ENCODE measurements at places on chromosomes 16 and 17.
A peak's percentile ranks its signal among the peaks of the same experiment; 100 is the strongest.

DNA sequence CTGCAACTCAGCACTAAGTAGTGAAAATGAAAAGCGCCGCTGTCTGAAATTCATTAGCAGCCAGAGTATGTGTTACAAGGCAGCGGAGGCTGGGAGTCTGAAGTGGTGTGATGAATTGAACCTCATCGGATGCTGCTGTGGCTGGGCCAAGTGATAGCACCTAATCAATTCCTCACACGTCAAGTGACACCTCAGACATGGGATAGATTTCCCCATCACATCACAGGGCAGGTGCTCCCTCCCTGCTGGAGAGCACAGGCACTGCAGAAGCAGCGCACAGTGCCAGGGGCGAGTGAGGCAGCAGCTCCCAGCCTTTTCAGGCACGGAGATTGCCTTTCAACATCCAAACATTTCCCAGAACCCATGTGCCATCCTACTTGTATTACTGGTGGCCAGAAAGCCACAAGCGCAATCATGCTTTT, 32.2 kb downstream of the DRC3 start:
- DNase-seq = no peak

DNA sequence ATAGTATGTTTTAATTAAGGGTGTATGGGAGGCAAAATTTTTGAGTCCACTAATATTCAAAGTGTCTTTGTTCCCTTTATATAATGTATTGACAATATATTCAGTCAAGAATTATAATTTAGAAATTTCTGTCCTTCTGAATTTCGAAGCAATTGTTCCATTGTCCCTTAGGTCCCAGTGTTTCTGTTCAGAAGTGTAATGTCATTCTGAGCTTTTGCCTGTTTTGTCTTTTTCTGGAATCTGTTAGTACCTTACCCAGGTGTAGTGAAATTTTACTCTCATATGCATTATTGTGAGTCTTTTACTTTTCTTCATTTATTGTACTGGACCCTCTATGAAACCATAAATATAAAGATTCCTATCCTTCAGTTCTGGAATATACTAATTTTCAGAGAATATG, 505.7 kb upstream of the KIF2B start:
- no peak for DNase-seq

GRCh38 chr16:68367030-68367429, 56.2 kb downstream of the PRMT7 start:
- DNase-seq = no peak

DNA sequence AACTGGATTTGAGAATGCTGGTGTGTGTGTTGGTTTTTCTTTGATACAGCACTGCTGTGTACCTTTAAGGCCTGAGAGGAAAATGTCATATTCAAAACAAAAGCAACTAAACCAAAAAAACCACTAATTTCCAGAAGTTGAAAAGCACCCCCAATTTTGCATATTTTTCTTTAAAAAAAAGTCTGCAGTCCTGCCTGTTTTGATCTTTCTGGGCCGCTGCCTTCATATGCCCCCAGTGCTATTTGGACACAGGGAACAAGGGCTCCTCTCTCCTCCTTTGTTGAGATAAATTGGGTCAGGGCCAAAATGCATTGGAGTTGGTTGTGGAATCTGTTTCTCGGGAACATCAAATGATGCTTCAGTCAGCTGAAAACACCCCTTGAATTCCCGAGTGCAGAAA, 26.9 kb downstream of the GPT2 start:
- DNase-seq = no peak

- no peak for DNase-seq
Measured at GRCh38 chr16:56347670-56348069, 77.7 kb downstream of the AMFR start.

DNA sequence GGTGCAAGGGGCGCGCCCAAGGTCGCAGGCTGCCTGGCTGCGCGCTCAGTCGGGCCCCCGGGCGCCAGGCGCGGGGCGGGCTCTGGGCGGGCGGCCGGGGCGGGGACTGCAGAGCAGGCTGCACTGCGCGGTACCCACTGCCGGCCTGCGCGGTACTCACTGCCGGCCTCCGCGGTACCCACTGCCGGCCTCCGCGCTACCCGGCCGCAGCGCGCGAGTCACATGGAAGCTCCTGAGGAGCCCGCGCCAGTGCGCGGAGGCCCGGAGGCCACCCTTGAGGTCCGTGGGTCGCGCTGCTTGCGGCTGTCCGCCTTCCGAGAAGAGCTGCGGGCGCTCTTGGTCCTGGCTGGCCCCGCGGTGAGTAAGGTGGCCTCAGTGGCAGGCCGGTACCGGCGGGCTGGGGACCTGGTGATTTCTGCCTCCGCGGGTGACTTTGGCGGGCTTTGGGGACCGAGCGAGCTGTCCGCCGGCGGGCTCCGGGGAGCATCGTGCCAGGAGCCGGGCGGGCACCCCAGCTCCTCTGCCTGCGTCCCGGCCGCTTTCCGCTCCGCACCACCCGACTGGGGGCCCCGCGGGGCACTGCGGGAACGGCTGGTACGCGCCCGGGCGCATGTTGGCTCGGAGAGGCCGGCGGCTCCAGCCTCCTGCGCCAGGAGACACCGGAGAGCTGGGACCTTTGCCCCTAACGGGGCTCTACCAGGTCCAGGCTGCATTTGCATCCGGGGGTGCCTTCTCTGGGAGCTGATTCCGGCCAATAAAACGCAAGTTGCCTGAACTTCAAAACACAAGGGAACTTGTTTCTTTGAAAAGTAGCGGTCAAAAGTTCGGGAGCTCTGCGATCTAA, at the start of gene SLC47A1:
Gene SLC47A1, plus strand, starts transcription at position 137 of the 844 bp plus-strand sequence. Its CDS starts 86 bp downstream, at position 223.
- no peak for DNase-seq

DNA sequence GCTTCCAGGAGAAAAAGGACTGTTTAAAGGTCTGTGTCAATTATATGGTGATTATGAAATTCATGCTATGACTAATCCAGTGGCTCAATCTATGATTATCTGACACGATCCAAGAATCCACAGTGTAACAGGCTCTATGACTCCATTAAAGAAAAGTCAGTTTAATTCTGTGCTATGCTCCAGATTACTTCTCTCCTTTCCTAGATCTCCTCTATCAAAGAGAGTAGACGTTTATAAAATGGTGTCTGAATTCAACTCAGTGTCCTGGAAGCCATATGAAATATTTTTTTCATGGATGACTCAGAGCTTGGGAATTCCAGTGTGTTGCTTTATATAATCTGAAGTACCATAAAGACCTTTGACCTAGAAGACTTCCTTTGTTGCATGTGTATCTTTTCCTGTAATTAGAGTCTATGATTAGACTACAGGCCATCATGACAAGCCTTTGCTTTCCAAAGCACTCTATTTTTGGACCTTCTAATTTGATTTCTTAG, 27.0 kb upstream of the NF1 start:
- DNase-seq = peak; percentile 15

- no peak for DNase-seq
Measured at GRCh38 chr17:5892921-5893675, 177.1 kb upstream of the WSCD1 start.

- DNase-seq = no peak
Measured at GRCh38 chr16:55568207-55568606, 1.7 kb downstream of the CAPNS2 start.

- DNase-seq = no peak
Measured at GRCh38 chr16:84041881-84042280, 714 bp downstream of the SLC38A8 start.

DNA sequence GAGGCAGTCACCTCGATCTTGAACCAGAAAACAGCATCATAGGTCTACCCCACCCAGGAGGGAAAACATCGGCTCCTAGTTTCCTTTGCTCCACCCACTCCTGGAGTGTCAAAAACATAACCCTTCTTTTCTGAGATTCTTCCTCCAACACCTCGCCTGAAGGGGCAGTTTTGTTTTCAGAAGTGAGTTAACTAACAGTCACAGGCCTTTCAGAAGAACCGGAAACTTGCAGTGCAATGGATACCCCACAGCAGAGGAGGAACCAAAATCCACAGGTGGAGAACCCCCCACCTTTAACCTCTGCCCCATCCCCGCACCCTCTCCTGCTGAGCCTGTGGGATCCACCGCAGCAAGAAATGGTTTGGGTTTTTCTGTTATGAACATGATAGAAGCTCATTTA, 7.8 kb upstream of the TEX2 start:
- no peak for DNase-seq

DNA sequence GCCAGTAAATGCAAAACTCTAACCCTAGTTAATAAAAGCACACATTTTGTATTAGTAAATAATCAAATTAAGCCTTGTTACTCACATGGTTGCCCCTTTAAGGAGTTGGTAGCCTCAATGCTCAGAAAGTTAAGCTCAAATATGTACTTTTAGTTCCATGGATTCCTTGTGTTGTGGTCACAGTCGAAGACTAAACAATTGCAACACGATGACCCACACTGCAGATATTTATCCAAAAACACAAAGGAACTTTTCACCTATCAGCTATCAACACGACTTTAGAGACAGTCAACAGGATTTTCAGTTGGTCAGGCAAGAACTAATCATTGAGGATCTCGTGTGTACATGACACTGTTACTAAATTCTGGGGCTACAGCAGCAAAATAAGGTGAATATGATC, 47.4 kb upstream of the NUDT7 start:
- DNase-seq = no peak

Data from right lung (tissue), 10 donors.